ENCODE measurements at places on chromosomes 12 and 14.
A peak's percentile ranks its signal among the peaks of the same experiment; 100 is the strongest.

DNA sequence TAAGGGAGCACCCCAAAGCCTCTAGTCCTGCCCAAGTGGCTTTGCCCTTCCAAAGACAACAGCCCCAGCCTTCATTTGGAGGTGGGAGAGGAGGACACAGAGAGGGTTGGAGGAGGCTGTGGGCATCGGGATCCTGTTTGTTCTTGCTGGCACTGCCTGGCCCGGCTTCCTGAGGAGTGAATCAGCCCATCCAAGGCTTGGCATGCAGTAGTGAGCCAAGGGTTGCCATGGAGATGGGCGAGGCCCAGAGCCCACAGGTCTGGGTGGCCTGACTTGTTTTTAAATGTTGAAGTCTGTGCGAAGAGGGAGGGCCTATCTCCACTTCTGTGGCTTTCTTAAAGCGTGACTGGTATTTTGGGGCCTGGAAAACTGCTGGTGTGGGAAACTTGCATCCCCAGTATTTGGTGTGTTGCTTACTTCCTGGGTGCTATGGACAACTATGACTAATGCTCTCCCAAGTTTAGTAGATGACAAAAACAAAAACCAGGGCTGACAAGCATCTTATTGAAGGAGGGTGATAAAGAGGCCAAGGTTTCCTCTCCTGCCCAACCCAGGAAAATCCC lies 15.8 kb downstream of the CD9 start:
- no peak for DNase-seq

GRCh38 chr14:104093366-104094055 lies 8.0 kb downstream of the ASPG start:
- no peak for DNase-seq

- DNase-seq: no peak
Measured at GRCh38 chr14:96053248-96053599, 14.1 kb downstream of the C14orf132 start.

GRCh38 chr14:65297744-65298143 lies 114.8 kb upstream of the FUT8 start:
- DNase-seq: no peak

- no peak for DNase-seq
Measured at GRCh38 chr12:55116152-55116551, 10.1 kb upstream of the OR9K2 start.

DNA sequence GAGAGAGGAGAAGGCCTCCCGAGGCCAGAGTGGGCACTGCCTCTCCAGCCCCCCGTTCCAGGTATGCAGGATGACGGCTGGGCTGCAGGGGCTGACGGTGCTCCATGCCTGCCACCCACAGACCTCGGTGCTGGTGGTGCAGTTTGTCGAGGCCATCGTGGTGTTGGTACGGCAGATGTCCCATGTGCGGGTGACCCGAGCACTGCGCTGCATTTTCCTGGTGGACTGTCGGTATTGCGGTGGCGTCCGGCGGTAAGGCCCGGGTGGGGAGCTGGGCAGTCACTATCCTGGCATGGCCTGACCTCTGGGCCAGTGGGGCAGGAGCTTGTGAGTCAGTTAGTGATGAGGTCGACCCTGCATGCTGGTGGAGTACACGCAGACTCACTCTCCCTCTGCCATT lies 47.4 kb downstream of the TPCN1 start:
- no peak for DNase-seq

- no peak for DNase-seq
Measured at GRCh38 chr12:42162965-42163364, 18.3 kb upstream of the GXYLT1 start.

- peak; percentile 88 for DNase-seq
Measured at GRCh38 chr12:56751712-56752598, at the start of gene PRIM1. PRIM1 (minus strand) TSS chr12:56752323; CDS start chr12:56752298, 25 bp downstream.

- no peak for DNase-seq
Measured at GRCh38 chr12:106333756-106334155, 23.8 kb upstream of the POLR3B start.

GRCh38 chr14:92400579-92401444 lies 77.8 kb downstream of the SLC24A4 start:
- DNase-seq: no peak

DNA sequence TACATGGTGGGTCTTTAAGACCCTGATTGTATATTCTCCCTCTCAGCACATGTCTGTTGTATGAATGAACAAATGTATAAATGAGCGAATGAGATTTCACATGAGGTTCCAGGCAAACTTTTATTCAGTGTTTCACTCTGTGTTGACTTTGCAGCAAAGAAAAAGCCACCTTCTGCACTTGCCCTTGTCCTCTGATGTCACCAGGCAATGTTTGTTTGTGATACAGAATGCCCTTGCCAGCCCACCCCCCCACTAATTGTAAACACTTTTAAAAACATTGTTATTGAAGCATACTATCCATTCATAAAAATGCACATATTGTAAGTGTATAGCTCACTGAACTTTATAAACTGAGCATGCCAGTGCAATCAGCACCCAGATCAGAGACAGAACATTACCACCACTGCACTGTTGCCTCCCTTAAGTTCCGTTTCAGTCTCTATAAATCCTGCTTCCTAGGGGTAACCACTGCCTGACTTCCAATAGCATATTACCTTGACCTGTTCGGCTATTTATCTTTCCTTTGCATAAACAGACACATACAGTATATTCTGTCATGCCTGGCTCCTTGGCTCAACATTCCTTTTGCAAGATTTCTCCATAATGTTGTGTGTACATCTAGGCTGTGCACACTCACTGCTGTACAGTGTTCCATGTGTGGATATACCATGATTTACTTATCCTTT lies 11.3 kb upstream of the LTA4H start:
- no peak for DNase-seq

- DNase-seq: no peak
Measured at GRCh38 chr14:102907303-102907844, 15.1 kb upstream of the AMN start.

DNA sequence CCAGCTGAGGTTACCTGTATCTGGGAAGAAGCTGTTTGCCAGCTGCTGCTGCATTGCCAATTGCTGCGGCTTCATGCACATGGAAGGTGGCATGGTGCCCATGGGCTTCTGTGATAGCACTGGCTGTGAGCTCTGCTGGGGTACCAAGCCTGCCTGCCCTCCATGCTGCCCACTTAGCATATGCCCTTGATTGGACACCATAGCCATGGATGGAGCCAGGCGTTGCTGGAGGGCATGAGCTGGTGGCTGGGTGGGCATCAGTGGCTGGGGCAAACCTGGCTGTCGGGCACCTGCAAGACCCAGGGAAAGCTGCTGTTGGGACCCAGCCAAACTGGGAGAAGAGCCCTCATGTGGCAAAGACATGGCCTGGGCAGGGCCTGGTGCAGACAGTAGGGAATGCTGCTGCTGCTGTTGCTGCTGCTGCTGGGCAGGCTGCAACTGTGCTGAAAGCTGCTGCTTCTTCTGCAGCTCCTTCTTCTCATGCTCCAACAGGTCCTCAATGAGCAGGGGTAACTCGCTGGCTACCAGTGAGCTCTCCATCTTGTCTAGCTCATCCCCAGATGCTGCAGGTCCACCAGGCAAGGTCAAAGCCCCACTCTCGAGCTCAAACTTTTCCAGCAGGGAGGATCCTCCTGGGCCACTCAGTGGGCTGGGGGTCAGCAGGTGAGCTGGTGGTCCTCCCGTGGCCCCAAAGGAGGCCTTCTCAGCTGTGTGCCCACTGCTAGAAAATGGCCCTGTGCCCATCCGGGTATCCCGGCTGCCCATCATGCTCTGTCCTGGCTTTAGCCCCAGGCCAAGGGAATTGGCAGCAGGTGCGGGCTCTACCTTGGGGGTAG lies 18.8 kb upstream of the PRKAG1 start:
- no peak for DNase-seq

GRCh38 chr12:6437586-6437985 lies 7.2 kb upstream of the CD27 start:
- no peak for DNase-seq

DNA sequence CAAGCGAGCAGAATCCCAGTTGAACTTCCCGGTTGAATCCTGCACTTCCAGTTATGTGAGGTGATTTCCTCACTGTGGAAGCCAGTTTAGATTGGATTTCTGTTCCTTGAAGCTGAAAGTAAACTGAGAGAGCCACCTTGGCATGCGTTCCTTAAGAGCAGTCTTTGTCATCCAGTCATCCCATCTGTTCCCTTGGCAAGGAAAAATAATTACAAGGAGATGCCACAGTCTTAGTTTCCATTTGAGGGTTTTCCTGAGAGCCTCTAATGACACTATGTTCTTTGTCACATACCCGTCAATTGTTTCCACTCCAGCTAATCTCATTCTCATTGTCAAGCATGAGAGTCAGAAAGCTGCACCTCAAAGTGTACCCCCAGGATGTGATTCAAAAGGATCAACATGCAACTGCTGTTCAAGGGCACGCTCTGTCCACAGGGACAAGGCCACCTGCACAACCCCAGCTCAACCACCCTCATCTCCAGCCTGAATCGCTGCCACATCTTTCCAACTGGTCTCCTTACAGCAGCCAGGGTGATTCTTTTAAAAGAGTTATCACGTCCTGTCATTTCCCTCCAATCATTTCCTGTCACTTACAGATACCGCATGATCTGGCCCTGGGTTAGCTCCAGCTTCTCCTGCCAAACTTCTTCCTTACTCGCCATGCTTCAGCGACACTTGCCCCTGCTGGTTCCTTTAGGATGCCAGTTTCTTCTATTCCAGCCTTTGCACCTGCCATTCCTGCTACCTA lies 18.0 kb upstream of the TCP11L2 start:
- no peak for DNase-seq

Measured in NCI-H187 treated with DMSO at 0.1 percent for 48 hours (cell line).